Progenitor cell of endocrine pancreas (in vitro differentiated cells): ENCODE measurements at places on chromosomes 7 and 10.

DNA sequence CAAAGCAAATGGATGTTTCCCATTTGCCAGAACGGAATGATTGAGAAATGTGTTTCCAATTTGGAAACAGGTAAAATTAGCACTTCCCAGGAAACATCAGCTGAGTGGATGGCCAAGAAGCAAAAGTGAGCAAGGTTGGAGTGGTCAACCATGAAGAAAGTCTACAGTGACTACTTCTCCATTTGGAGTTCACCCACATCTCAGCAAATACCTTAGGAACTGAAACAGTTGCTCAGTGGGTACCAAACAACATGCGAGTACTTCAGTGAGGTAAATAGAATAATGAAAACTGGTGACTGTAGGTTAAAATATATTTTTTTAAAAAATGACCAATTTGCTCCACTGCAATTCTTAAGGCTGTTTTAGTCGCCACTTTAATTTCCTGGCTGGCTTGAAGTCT, 57.7 kb downstream of the SLC16A9 start:
- no peaks in the 10 kb centered on the region for H3K27me3 ChIP-seq
- H3K27ac ChIP-seq: no peak overlapping the region
- H3K36me3 ChIP-seq: no peaks in the 10 kb centered on the region

GRCh38 chr7:27433581-27433980, 191.0 kb downstream of the EVX1 start:
- no peak for DNase-seq
- H3K27ac ChIP-seq: no peak overlapping the region
- no peak overlapping the region for H3K4me3 ChIP-seq
- no peaks in the 10 kb centered on the region for H3K4me1 ChIP-seq
- H3K36me3 ChIP-seq: no peaks in the 10 kb centered on the region

DNA sequence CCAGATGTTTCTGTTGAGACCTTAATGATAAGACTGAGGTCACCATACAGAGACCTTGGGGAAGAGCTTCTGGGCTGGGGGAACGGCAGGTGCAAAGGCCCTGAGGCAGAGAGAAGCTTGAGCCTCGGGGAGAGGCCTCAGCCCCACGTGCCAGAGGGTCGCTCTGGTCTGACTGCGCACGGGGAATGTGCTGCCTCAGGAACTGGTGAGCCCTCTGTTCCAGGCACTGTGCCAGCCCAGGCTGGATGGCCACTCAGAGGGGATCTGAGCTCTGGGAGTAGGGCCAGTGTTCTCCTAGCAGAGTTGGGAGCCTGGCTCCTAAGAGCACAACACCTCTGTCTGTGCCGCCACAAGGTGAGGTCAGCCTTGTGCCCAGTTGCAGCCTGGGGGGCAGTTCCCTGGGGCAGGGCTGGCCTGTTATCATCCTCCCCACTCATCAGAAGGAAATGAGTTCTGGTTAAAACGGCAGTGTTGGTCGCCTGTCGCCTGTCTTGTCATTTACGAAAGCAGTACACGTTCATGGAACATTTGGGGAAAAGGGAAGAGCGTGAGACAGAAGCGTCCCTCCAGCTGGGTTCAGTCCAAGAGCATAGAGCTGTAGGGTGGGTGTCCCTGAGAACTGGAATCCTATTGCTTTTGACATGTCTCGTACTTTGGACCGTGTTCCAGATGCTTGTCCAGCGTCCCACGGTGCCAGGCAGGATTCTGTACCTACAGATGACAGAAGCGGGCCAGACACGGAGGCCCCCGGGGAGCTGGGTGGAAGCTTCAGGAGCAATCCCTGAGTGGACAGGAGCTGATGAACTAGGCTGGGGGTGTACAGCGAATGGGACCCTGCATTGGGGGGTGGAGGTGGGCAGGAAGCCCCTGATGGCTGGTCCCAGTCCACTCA, 4.3 kb downstream of the TTYH3 start:
- H3K4me1 ChIP-seq: peaks cover 10% of the 10 kb centered on the region
- H3K36me3 ChIP-seq: no peaks in the 10 kb centered on the region
- DNase-seq: no peak

DNA sequence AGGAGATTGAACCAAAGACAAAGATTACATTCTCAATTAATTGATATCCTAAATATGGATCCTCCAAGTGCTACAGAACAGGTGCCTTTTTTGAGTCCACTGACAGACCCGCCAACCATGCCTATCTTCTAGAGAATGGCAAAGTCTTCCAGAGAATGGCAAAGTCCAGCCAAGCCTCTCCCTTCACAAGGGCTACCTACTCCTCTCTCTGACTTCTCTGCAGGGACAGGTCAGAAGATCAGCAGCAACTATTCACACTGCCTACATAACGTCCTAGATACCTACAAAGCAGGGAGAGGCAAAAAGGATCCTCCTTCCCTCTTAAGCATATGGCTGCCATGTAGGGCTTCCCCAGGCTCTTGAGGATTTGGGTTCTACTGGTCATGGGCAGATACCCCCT, 12.4 kb downstream of the UBE2H start:
- H3K4me1 ChIP-seq: no peaks in the 10 kb centered on the region
- no peak for DNase-seq
- H3K27ac ChIP-seq: no peak overlapping the region
- peaks cover 14% of the 10 kb centered on the region for H3K36me3 ChIP-seq
- no peak overlapping the region for H3K4me3 ChIP-seq

- peaks cover 22% of the 10 kb centered on the region for H3K4me1 ChIP-seq
- DNase-seq: no peak
- H3K36me3 ChIP-seq: peaks cover 10% of the 10 kb centered on the region
- H3K27me3 ChIP-seq: peaks cover 3% of the 10 kb centered on the region
- H3K27ac ChIP-seq: no peak overlapping the region
These were observed 154.1 kb downstream of the NRP1 start for GRCh38 chr10:33180390-33180789.

DNA sequence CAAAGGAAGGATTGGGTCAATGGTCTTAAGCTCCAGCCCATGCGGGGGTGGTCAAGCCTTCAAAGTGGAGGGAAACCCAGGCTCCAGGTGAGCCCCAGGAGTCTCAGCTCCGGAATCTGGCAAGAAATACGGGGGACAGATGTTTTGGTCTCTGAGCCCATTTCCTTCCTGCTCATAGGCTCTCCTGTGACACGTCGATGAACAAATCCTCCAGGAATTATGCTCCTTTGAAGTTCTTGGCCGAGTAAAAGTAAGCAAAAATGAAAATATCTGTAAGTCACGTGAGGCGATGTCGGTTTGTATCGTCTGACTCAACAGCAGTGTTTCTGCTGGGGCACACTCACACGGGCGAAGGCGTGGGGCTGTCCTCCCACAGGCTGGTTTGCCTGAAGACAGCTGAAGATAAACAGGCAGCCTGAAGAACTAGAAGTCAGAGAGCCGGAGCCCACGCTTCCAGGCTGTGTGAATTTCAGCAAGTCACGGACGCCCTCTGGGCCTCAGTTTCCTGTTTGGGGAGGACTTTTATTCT, 52.6 kb upstream of the SMNDC1 start:
- peaks cover 6% of the 10 kb centered on the region for H3K27me3 ChIP-seq
- peaks cover 34% of the 10 kb centered on the region for H3K4me1 ChIP-seq
- H3K27ac ChIP-seq: no peak overlapping the region
- DNase-seq: no peak
- H3K36me3 ChIP-seq: no peaks in the 10 kb centered on the region

GRCh38 chr10:71126432-71126831, 85.9 kb upstream of the UNC5B start:
- H3K4me3 ChIP-seq: no peak overlapping the region
- H3K27me3 ChIP-seq: peaks cover 9% of the 10 kb centered on the region
- H3K36me3 ChIP-seq: no peaks in the 10 kb centered on the region
- no peak overlapping the region for H3K27ac ChIP-seq

GRCh38 chr7:30445770-30446169, 32.8 kb downstream of the NOD1 start:
- peaks cover 2% of the 10 kb centered on the region for H3K36me3 ChIP-seq
- no peaks in the 10 kb centered on the region for H3K4me1 ChIP-seq
- no peak overlapping the region for H3K27ac ChIP-seq
- DNase-seq: no peak
- no peaks in the 10 kb centered on the region for H3K27me3 ChIP-seq

DNA sequence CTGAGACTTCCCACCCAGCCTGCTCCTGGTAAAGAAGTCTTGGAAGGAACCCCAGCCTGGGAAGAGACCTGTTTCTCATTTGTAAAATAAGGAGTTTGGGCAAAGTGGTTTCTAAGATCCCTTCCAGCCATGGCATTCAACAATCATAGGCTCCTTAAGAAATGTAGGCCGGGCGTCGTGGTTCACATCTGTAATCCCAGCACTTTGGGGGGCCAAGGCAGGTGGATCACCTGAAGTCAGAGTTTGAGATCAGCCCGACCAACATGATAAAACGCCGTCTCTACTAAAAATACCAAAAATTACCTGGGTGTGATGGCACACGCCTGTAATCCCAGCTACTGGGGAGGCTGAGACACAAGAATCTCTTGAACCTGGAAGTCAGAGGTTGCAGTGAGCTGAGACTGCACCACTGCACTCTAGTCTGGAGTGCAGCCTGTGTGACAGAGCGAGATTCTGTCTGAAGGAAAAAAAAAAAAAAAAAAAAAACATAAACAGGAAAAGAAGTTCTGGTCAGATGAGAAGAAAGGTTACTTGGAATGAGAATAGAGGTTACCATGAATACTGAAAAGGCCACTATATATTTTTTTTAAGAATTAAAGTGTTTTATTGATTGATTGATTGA, 15.9 kb downstream of the DLG5 start:
- H3K4me3 ChIP-seq: no peak overlapping the region
- peak overlapping the region; percentile 85 for H3K27ac ChIP-seq
- H3K36me3 ChIP-seq: no peaks in the 10 kb centered on the region
- H3K27me3 ChIP-seq: no peaks in the 10 kb centered on the region

DNA sequence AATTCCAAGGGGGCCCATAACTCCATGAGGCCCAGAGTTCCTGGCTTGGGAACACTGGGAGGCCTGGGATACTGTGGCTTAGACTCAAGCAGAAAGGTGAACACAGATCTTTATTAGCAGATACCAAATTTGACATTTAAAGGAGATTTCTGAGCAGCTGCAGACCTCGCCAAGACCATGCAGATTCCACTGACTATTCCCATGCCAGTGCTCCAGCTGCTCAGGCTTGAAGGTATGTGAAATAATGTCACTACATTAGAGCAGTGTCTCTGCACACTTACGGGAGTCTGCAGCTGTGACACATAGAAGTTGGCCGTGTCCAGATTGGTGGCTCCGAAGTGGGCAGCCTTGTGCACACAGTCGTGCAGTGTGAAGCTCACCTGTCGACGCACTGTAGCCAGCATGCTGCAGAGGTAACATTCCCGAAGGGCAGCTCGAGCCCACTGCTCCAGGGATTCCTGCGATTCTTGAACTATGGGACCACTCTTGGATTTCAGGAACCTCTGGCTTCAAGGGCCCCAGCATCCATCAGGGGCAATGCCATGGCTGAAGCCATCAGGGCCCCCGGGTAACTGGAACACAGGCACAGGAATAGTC, 46.1 kb downstream of the SEPTIN7 start:
- H3K4me3 ChIP-seq: no peak overlapping the region
- DNase-seq: no peak
- no peak overlapping the region for H3K27ac ChIP-seq
- peaks cover 6% of the 10 kb centered on the region for H3K36me3 ChIP-seq
- H3K4me1 ChIP-seq: peaks cover 11% of the 10 kb centered on the region
